ENCODE measurements at places on chromosomes 16 and 17.
A peak's percentile ranks its signal among the peaks of the same experiment; 100 is the strongest.

DNA sequence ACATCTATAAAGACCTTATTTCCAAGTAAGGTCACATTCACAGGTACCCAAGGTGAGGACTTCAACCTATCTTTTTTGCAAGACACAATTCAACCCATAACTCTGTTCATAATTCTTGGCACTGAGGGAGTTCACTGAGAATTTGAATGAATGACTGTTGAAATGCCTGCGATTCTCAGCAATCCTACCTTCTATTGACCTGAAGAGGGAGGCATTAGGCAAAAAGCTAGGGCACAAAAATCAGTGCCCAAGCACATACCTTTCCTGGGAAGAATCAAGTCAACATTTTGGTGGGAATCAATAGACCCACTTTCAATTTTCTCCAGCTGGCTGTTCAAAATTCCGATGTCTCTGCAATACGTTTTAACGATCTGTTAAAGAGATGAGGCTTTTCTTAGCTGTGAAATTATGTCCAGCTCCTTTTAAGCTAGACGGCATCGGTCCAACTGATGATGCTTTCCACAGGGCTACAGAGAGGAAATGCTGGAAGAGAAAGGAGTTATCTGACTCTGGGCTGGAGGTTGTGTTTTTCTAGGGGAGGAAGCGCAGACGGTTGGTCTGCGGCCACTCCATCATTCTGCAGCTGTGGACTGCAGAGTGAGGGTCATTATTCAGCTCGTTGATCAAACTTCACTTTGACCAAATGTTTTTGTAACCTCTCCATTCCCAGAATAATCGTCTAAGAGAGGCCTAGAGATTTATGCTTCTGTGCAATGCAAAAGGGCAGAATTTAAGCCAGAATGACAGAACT is 25.2 kb downstream of the BCO1 start:
- no peak for DNase-seq

DNA sequence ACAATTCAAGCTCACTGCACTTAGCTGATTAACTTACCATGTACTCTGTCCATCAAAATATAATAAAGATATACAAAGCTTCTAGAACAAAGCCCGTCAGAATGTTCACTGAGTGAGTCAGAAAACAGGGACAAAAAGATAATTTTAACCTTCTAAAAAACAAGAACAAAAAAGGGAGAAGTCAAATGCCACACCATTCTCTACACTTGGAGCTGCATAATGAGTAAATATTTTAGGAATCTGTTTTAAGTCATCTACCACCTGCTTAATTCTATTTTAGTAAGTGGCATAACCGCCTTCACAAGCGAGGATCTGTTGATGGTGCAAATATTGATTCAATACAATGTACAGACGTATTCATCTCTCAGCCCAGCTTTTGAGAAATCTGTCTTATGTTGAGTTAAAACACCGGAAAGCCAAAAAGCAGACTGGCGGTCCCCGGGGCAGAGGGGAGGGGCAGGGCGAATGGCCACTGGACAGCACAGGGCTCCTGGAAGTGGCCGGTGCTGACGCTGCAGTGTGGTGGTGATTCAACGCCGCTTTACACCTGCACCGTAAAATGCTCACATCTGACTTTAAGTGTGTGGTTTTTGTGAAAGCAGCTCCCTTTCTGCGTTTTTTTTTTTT is 20.1 kb downstream of the RAB40B start:
- peak; percentile 57 for DNase-seq

DNA sequence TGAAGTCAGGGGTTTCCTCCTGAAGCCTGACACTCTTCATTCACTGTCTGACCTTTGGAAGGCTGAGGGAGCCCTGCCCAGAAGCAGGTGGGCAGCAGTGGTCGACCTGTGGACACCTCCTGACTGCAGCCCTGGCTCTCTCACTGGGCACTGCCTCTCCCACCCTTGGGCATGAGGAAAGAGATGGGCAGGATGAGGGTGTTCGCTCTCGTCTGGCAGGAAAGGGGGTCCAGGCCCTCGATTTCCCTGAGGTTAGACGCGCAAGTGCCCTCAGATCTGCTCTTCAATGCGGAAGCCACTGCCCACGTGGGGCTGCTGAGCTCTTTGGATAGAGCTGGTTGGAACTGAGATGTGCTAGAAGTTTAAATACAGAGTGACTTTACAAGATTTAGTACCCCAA is 171.9 kb downstream of the AHSP start:
- no peak for DNase-seq

DNA sequence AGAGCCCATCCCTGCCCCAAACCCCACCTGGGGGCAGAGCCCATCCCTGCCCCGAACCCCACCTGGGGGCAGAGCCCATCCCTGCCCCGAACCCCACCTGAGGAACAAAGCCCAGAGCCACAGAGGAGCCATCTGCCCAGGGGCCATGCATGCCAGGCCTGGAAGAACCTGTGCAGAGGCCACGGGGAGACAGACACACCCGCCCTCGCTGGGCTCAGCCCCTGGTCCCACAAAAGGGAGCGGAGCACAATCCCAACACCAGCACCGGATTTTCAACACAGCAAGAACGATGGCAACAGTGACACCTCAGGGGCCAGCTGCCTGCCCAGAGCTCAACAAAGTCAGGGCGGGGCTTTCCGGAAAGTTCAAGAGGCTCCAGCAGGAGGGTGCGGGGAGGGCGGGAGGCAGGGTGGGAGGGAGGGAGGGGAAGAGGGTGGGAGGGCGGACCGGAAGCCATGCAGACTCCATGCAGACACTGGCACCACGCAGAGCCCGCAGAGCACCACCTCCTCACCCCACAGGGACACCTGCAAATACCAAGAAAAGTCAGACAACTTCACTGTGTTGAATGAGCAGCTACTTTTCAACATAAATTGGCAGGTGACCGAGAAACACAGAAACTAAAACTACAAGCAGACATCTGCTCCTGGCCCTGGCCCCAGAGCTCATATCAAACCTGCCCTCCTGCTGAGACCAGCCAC is 27.9 kb upstream of the C16orf95 start:
- no peak for DNase-seq

DNA sequence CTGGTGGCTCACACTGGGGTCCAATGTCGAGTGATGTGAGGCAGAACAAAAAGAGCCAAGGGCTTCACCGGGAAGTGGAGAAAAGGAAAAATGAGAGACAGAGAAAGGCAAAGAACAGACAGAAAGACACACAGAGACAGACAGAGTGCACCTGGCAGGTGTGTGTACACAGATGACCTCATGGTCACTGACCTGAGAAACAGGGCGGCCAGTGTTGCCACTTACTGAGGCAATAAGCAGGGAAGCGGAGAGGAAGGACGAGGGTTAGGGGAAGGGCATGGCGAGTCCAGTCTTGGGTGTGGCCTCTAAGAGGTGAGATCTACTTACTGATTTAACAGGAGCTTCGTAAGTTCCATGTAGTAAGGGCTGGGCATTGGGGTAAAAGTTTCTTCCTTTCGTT is 7.5 kb downstream of the GINS2 start:
- no peak for DNase-seq

GRCh38 chr16:65061935-65062518 is 59.8 kb downstream of the CDH11 start:
- no peak for DNase-seq

DNA sequence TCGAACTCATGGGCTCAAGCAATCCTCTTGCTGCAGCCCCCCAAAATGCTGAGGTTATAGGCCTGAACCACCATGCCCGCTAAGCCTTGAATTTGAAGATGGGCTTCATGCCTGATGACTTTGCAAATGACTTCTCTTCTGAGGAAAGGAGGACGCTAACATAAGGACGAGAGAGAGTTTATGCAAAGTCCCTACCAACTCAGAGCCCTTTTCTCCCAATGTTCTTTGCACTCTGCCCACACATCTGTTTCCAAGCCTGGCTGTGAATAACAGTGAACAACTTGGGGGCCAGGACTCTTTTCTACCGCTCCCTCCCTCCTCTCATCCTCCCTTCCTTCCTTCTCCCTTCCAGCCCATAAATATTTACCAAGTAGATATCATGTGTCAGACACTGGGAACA is 8.5 kb upstream of the NPIPB2 start:
- DNase-seq = no peak

- no peak for DNase-seq
Measured at GRCh38 chr17:10198509-10199249, at the start of gene GAS7. Gene GAS7 (minus strand): TSS chr17:10198606.

GRCh38 chr16:49674351-49674851 is 181.5 kb downstream of the ZNF423 start:
- no peak for DNase-seq

DNA sequence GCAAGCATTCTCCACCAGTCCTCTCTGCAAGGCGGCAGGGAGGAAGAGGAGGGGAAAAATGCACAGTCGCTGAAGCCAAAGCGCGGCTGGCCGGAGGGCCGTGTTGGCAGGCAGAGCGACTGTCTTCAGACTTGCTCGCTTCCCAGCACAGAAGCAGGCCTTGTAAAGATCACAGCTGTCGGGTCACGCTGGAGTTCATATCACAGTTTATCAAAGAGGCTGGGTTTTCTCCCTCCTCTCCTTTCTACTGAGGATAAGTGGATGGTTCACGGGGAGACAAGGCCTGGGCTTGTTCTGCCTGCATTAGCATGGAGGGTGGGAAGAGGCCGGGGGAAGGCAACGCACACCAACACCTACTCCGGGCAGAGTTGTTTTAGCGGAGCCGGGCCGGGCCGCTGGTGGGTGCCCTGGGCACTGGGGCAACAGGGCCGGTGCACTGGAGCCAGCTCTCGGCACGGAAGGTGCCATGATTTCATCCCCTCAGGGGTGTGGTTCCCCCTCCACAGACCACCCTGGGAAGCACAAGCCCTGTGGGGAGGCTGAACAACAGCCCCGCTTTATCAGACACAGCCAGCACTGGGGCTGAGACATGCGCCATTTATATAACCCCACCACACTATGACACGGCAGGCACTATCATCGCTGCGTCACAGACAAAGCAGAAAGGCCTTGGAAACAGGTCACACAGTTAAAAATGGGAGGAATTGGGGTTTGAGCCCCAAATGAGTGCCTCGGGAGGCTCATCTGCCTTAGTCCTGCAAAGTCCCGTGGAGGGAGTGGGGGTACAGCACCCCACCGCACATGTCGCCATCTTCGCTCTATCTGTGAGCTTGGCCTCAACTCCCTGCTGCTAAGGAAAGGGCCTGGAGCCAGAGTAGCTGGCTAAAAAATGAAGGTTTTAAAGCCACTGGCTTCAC is 40.3 kb upstream of the MTSS2 start:
- no peak for DNase-seq

DNA sequence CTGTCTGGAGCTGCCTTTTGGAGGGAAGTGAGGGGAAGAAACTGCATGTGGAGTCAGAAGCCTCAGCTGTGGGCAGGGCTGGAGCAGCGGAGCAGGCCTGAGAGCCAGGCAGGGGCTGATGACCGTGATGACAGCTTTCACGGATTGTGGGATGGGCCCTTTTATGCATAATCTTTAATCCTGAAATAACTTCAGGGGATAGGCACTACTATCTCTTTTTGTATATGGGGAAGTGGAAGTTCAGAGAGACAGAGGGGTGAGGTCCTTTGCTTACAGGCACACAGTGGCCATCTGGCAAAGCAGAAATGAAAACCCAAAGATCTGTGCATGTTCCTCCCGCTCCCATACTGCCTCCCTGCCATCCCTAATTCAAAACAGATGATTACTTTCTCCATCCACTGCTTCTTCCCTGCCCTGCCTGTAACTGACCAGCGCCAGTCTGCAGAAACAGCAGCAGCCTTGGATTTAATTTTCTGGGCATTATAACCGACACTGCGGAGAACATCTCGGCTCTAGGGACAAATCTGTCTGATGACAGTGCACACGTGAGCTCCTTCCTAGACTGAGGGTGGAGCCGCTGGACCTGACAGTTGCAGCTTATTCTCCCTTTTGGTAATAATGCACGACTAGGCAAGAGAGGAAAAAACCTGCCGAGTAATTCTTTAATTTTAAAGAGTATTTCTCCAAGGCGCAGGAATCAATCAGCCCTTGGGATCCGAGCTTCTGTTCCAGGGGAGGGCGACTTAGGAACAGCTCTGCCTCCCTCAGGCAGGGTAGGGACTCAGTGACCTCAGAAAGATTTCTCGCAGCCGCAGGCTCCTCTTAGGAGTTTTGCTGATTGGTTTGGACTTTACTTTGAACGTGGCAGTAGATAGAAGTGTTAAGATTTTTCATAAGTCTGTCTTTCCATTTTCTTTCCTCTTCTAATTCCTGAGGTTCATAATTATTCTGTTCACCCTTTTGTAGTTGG is 95.4 kb downstream of the UTP18 start:
- DNase-seq = no peak
